ENCODE measurements at places on chromosomes 11 and 22. TPM values are rescaled to one million over a fixed set of nuclear protein-coding genes. Genes with fewer than 3 reads are reported as not detected.

The JAM3 gene
- 90.6 TPM for total RNA-seq

The MS4A6A gene
- not detected for total RNA-seq

The ART1 gene
- total RNA-seq = not detected

The OR8B12 gene
- not detected for total RNA-seq

The EXPH5 gene
- total RNA-seq = 0.22 TPM

The APBB1 gene
- total RNA-seq = 45.1 TPM

The HEPN1 gene
- total RNA-seq = not detected

The SHISA8 gene
- total RNA-seq = not detected

The C11orf24 gene
- 42.0 TPM for total RNA-seq

The DGAT2 gene
- 2.0 TPM for total RNA-seq

The ADM2 gene
- total RNA-seq = 2.7 TPM

The UPB1 gene
- 0.22 TPM for total RNA-seq

The OR51B4 gene
- total RNA-seq = not detected
